ENCODE measurements at places on chromosomes 12 and 14.

DNA sequence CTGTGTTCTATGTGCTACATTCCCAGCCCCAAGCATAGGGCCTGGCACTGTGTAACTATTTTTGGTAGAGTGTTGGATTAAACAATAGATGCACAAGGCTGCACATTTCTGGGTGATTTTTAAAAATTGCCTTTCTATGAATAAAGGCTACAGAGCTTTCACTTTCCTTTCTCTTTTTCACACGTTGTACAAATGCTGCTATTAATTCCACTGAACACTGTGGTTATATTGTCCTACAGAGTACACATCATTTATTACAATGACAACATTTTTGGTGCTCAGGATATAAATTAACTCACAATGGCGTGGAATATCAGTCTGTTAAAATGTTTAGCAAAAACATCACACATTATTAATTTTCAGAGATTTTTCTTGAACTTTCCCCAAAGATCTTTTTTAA, 3.6 kb upstream of the EML1 start:
- no peak for DNase-seq

- DNase-seq = no peak
Observed at GRCh38 chr14:103122585-103122946, 695 bp upstream of the TNFAIP2 start.

- no peak for DNase-seq
Observed at GRCh38 chr12:25106818-25107217, 88.1 kb downstream of the DNAI7 start.

DNA sequence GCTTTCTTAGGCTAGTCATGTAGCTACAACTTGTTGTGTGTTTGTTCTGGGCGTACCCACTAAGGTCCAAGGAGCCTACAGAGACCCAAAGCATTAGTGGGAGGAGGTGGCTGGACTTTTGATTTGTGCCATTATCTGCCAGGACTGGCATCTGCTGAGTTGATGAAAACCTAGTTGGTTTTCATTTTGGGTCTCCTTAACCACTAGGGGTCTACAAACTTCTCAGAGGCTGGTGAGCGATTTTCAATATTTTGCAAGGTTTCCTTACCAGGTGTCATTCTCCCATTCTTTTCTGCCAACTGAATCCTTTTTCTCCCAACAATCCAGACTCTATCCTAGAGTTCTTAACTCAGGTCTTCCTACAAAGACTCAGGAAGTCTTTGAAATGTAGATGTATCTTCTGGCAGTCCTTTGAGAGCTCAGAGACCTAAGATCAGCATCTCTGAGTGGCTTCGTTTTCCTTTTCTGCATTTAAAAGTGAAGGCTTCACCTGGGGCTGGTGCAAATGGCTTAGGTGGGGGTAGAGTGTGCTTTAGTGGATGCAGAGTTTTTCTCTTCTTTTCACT, 150.0 kb upstream of the RMST start:
- no peak for DNase-seq

DNA sequence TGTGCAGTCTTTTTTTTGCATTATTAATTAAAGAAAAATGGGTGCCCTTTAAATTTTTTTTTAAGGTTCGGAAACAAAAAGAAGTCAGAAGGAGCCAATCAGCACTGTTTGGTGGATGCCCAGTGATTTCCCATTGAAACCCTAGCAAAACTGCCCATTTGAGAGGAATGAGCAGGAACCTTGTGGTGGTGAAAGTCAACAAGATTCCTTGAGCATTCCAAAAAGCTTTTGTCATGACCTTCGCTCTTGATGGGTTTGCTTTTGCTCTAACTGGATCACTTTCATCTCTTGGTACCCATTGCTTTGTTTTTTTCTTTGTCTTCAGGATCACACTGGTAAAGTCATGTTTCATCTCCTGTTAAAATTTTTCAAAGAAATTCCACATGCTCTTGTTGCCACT, 54.1 kb downstream of the ADIPOR2 start:
- no peak for DNase-seq

GRCh38 chr12:65500091-65500900, 221.8 kb downstream of the MSRB3 start:
- DNase-seq = no peak

- no peak for DNase-seq
Observed at GRCh38 chr14:103832046-103832445, 15.3 kb downstream of the PPP1R13B start.

DNA sequence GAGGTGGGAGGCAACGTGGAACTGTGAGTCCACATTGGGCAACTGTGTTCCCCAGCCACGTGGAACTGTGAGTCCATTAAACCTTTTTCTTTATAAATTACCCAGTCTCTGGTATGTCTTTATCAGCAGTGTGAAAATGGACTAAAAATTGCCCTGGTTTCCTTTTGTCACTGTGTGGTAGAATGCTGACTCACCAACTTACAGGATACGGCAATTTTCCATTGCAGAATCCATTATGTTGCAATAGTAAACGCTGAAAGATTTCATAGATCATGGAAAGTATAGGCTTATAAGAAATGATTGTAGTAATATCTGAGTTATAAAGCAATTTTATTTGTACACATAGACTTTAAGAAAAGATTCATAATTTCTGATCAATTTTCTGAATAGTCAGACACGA, 93.0 kb downstream of the GTF2A1 start:
- DNase-seq = no peak

- no peak for DNase-seq
Observed at GRCh38 chr12:2547273-2548044, 247.3 kb upstream of the FKBP4 start.

GRCh38 chr12:70443062-70443673, 77.1 kb downstream of the KCNMB4 start:
- no peak for DNase-seq

DNA sequence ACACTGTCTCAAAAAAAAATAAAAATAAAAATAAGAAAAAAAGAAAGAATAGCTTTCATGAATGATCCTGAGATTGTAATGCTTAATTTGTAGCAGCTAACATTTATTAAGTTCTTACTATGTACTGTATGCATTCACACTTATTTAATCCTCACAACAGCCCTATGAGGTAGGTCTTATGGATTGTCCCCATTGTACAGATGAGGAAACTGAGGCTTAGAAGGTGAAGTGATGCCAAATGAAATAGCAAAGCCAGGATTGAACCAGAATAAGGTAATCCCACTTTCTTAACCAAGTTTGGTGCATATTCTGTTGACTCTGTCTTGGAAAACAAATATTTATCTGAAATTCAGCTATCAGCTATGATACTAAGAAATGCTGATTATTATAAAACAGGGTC, 2.1 kb downstream of the USP30 start:
- no peak for DNase-seq

Measured in stimulated activated CD4-positive, alpha-beta T cell treated with anti-CD3 and anti-CD28 coated beads, TNF-alpha, amount 100 ng/mL, for 48 hours (primary cell).